Heart right ventricle (tissue), 16 donors: ENCODE measurements at places on chromosomes 3 and 15. TPM values are rescaled to one million over a fixed set of nuclear protein-coding genes. Genes with fewer than 3 reads are reported as not detected.
A peak's percentile ranks its signal among the peaks of the same experiment; 100 is the strongest.

DNA sequence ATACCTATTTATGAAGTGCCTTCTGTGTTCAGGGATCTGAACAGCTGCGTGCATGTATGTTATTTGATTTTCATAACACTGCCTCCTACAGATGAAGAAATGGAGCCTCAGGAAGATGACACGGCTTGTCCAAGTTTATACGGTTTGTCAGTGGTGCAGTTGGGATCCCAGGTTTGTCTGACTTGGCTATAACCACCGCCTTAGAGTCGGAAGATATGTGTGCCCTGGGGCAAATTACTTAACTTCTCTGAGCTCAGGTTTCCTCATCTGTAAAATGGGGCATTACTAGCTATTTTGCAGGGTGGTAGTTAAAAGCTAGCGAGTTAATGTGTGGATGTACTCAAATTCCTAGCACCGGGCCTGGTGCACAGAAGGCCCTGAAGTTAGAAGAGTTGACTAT is 54.1 kb upstream of the ANP32A start:
- no peak for DNase-seq

GRCh38 chr3:153182501-153183293 is 20.7 kb downstream of the RAP2B start:
- DNase-seq: no peak

DNA sequence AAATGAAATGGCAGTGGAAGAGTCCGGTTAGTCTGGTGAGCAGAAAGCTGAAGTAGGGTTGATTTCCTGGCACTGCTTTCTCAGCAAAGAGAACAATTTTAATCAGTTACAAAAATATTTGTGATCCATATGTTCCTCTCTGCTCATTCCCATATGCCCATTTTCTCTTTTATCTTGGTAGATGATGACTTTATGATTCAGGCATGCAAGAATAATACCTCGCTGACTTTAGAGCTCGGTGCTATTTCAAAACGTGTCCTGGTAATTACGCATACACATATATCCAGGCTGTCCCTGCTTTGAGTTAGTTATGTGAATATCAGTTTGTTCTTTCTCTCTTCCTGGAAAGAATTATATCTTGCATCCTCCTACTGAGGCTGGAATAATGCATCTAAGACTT is 38.5 kb downstream of the ARPP21 start:
- no peak for DNase-seq

- no peak for DNase-seq
Measured at GRCh38 chr15:70466305-70466704, 297.1 kb downstream of the UACA start.

DNA sequence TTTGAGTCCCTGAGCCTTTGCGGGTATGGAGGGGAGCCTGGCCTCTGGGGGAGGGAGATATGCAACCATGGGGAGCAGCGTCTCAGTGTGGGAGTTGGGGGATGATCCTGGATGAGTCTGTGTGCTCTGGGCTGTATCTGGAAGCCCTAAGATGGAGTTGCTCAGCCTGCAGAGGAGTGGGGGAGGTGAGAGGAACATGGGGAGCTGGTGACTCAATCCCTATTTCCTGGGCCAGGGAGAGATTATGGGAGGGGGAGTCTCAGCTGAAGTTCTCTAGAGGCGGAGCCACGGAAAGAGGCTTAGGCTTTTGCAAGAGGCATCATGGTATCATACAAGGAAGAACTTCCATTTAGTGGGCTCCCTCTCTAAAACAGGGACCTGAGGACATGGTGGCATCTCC is 59.5 kb upstream of the TMEM115 start:
- no peak for DNase-seq

GRCh38 chr3:24348348-24348747 is 146.3 kb downstream of the THRB start:
- no peak for DNase-seq

- peak; percentile 37 for DNase-seq
Measured at GRCh38 chr15:101320501-101321052, 25.5 kb upstream of the SNRPA1 start.

DNA sequence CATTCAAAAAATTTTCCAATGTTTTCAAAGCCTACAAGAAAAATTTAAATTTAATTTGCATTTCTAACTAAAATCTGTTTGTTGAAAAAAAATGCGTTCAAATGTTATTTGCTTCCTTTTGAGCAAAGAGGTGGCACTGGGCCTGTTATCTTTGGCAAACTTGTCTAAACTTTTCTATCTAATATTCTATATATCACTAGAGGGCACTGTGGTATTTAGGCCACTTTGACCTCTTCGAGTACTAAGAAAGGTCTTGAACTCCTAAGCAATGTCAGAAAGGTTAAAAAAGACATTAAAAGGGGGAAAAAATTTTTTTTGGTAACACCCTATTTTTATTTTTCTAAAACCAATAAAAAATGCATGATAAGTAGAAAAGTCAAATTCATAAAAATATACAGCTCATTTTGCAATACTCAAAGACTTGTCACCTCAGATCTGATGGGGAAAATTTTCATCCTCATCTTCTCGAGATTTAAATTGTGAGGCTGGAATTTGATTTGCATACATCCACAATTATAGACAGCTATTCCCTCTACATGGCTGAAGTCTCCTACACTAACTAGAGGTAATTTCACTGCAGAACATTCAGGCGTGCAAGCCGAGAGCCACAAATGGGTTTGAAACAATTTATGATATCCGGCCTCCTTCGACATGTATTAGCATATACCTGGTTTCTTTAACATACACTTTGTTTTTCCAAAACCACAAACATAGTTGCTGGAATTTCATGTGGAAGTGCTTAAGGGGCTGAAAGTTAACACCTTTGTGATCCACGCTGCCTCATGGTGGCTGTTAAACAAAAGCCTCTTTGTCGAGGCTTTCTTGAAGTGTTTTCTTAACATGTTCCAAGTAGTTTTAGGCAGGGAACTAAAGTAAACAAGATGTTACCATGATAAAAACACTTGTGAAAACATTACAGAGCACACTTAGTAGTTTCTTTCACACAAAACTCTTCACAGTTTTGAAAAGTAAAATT is 576.4 kb downstream of the FOXP1 start:
- DNase-seq: no peak

- no peak for DNase-seq
Measured at GRCh38 chr15:85142312-85142711, 160.7 kb downstream of the PDE8A start.

GRCh38 chr15:52006702-52007340 is 12.2 kb upstream of the MAPK6 start:
- peak; percentile 11 for DNase-seq

Gene ISLR
- 14.6 TPM for total RNA-seq

DNA sequence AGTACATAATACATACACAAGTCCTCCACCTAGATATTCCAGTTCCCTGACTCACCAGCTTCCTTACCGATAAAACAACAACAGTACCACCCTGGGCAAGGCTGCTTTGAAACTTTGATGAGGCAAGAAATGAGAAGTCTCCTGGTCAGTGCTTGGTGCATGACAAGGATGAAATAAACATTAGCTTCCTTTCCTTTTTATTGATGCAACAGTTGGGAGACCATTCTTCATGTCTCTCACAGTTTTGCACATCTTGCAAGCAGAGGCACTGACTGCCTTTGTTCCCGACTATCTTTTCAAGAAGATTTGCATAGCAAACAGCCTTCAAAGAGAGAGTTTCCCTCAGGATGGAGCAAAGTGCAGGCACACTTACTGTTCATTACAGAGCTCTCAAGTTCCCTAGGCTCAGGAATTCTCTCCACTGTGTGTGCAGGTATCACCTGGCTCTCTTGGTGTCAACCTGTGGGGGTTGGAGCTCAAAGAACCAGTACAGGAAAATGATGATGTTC is 65.2 kb downstream of the MYLK start:
- DNase-seq: no peak

GRCh38 chr15:41648770-41649169 is 11.4 kb upstream of the MGA start:
- DNase-seq: no peak

DNA sequence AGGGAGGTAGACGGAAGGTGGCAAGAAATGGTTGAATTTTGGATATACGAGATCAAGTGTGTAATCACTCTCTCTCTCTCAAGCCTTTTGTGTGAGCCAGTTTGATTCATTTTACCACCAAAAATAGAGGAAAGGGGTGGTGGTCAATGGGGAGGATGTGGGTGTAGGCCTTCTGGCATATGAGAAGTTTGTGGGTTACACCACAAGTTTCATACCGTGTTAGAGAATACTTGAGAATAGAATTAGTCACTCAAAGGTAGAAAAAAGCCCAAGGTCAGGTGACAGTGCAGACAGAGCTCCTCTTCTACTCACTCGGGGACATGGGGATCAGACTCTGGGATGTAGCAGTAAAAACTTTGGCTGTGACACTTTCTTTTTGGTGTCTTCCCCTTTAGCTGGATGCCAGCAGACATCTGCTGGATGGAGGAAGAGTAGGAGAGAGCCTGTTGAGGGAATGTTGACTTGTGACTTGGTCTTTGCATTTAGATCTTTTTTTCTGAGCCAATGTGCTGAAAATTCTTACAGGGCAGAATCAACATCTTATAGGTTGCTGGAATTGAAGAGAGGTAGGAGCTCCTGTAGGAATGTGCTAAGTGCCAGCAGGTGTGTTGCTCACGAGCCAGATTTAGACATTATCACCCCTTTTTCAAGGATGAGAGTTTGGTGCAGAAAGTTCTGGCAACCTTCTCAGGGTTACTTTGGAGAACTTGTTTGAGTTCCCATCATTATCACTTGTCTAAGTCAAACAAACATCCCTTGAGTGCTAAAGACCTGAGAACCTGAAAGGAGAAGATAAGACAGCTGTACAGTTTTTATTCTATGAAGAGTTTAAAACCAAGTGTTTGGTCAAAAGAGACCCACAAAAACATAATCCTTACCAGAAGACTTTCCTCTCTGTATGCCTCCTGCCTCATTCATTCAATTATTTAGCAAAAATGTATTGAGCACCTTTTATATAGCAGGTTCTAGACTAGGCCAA is 43.9 kb upstream of the RYK start:
- no peak for DNase-seq

Gene SCN11A
- not detected for total RNA-seq

Gene SCAANT1
- not detected for total RNA-seq

- no peak for DNase-seq
Measured at GRCh38 chr3:15214758-15215157, 8.7 kb downstream of the CAPN7 start.

DNA sequence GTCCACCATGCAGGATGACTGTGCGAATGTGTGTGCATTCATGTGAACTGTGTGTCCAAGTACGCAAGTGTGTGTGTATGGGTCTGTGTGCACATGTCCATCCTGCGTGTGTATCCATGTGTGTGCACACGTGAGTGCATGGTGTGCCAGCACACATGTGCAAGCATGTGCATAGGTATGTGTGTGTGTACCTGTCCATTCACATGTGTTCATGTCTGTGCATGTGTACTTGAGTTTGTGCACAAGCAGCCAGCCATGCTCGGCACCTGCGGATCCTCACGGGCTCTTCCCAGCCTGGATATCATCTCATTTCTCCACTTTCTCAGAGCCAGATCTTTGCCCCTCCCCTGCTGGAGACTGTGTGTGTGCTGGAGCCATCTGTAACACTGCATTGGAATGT is 18.7 kb upstream of the PLXNA1 start:
- DNase-seq: no peak

GRCh38 chr15:71812966-71813722 is 2.8 kb downstream of the NR2E3 start:
- no peak for DNase-seq

GRCh38 chr15:38612159-38612863 is 47.7 kb upstream of the RASGRP1 start:
- DNase-seq: no peak

Gene LXN
- total RNA-seq: 2.9 TPM

- DNase-seq: no peak
Measured at GRCh38 chr15:95853350-95853749, 477.1 kb upstream of the NR2F2 start.

DNA sequence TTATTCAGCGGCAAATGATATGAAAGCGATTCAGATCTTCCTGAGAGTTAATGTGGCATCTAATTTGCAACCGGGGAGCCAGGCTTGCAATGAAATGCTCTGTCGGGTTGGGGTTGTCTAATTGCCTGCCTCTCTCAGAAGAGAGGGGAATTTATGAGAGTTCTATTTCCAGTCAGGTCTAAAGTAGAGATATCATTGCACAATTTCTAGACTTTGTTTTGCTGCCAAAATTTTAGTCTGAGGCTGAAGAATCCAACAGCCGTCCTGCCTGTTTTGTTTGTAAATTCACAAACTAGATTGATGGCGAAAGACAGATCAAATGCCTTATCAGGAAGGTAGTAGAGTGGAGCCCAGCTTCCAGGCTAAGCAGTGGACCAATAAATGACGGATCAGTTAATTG is 610 bp downstream of the LIPC start:
- no peak for DNase-seq

Gene ZNF860
- 0.23 TPM for total RNA-seq

Gene DNAH1
- 5.9 TPM for total RNA-seq

GRCh38 chr3:126119008-126119675 is 35.2 kb upstream of the SLC41A3 start:
- DNase-seq: no peak

GRCh38 chr3:62604298-62604697 is 230.9 kb upstream of the FEZF2 start:
- no peak for DNase-seq

Gene TMEM212
- total RNA-seq: not detected

- no peak for DNase-seq
Measured at GRCh38 chr15:101723171-101723873, 951 bp downstream of the TARS3 start.
